ENCODE measurements at places on chromosomes 6 and 20.

DNA sequence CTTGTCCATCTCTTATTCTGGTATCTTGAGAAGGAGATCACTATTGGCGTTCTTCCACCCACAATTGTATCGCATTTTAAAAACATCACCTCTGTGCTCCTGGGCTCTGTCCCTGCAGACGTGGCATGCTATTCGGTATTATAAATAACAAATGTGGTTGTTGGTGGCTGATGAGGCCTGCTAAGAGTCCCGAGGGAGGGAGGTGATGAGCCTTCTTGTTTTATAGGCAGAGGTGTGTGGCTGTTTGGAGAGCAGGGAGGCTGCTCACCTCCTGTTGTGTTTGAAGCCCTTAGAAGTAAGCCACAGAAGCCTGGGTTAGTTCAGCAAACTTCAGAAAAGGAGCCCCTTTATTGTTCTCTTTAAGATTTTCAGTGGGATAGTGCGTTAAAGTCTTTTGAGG is 15.6 kb downstream of the MANBAL start:
- no peak for DNase-seq
- peaks cover 34% of the 10 kb centered on the region for H3K36me3 ChIP-seq
- no peak overlapping the region for H3K27ac ChIP-seq
- no peaks in the 10 kb centered on the region for H3K27me3 ChIP-seq
- H3K4me1 ChIP-seq: peaks cover 16% of the 10 kb centered on the region

DNA sequence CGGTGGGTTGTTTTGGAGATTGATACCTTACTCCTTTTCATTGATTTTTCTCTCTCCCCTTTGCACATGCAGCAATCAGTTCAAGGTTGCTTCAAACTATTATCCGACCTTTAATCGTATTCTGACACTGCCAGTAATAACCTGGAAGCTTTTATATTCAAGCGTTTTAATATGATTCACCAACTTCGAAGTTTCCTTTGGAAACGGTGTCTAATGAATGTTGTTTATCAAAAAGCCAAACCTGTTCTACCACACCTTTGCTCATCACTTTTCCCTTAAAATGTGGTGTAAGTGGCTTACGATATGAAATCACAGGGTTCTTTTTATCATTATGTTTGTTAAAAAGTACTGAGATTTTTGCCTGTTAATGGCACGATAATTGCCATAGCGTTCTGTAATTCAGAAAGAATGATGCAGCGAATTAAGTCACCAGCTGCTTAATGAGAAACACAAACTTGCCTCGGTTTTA is 660 bp downstream of the STXBP5 start:
- peaks cover 11% of the 10 kb centered on the region for H3K36me3 ChIP-seq
- peak overlapping the region; percentile 92 for H3K27ac ChIP-seq
- DNase-seq: no peak
- peak overlapping the region; percentile 90 for H3K4me3 ChIP-seq

DNA sequence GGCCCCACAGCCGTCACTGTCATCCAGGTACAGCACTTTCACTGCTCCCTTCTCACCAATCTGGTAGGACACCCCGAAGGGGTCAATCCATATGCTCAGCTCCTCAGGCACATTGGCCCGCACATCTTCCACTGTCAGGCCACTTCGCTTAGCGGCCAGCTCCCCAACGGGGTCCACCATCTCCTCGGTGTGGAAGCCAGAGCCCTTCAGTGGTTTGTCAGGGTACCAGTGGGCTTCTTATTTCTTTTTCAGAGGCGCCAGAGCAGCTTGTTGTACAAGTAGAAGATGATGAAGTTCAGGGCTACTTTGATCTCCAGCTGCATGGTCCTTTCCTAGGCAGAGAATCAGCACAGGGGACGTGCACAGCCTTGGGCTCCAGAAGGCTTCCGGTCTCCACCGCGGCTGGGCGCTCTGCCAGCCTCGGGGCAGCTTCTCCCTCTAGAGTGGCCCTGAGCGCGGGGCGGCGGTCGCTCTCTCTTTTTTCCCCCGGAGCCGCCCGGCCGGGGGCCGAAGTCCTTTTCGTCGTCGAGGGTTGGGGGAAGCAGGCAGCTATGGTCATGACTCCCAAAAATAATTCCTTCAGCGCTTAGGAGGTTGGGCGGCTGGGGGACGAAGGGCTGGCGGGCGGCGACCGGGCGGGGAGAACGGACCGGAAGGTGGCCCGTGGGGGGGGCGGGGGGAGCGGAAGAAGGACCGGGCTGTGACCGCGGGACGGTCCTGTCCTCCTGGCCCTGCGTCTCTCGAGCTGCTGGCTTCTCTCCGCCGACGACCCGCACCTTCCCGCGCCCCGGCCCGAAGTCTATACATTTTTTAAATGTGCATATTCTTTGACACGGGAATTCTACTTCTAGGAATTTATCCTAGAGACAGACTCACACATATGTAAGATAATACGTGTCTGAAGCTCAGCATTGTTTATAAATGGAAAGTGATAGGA is 6.5 kb upstream of the ZSCAN9 start:
- no peak for DNase-seq
- H3K27ac ChIP-seq: peak overlapping the region; percentile 31
- H3K36me3 ChIP-seq: peaks cover 3% of the 10 kb centered on the region
- H3K27me3 ChIP-seq: peaks cover 75% of the 10 kb centered on the region
- peaks cover 24% of the 10 kb centered on the region for H3K4me1 ChIP-seq

DNA sequence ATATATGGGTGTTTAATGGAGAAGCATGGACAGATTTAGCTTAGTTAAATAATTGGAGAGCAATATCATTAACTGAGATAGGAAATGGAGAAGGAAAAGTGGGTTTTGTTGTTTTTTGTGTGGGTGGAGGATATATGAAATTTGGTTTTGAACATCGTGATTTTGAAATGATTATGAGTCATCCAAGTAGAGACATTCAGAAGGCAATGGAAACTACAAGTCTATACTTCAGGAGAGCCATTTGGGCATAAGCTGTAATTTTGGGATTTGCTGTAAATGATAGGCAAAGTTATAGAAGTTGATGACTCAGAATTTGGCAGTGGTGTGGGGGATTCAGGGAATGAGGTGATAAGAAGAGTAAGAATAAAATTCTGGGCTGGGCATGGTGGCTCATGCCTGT is 27.4 kb upstream of the FAM135A start:
- H3K4me3 ChIP-seq: no peak overlapping the region
- peaks cover 3% of the 10 kb centered on the region for H3K27me3 ChIP-seq
- DNase-seq: no peak
- no peaks in the 10 kb centered on the region for H3K4me1 ChIP-seq
- no peaks in the 10 kb centered on the region for H3K36me3 ChIP-seq

DNA sequence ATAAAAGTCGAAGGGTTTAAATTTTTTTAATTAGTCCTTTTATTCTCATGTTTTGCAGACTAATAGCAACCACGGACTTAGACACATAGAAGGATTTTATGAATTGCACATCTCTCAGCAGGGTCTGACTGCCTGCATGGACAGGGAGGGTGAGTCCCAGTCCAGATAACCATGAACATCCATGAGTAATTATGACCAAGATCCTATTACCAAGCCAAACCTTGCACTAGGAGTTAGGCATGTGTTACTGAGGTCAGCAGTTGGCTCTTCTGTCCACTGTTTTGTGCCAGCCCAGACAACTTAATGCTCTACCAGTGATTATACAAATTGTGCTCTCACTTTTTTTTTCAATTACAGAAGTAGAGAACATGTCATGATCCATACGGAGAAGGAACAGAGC is 211.2 kb downstream of the MAFB start:
- H3K27me3 ChIP-seq: no peaks in the 10 kb centered on the region
- H3K27ac ChIP-seq: no peak overlapping the region
- no peaks in the 10 kb centered on the region for H3K4me1 ChIP-seq
- H3K4me3 ChIP-seq: no peak overlapping the region
- DNase-seq: no peak

DNA sequence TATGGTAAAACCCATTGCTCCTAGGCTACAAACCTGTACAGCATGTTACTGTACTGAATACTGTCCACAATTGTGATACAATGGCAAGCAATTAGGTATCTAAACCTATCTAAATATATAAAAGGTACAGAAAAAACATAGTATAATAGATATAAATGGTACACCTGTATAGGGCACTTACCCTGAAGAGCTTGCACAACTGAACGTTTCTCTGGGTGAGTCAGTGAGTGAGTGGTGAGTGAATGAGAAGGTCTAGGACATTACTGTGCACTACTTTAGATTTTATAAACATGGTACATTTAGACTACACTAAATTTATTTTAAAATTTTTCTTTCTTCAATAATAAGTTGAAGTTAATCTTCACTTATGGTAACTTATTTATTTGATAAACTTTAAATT is 119.9 kb upstream of the CEP85L start:
- peaks cover 2% of the 10 kb centered on the region for H3K27me3 ChIP-seq
- no peaks in the 10 kb centered on the region for H3K36me3 ChIP-seq
- peaks cover 13% of the 10 kb centered on the region for H3K4me1 ChIP-seq
- H3K27ac ChIP-seq: no peak overlapping the region
- DNase-seq: no peak
- no peak overlapping the region for H3K4me3 ChIP-seq

GRCh38 chr20:63657260-63657936 is 714 bp upstream of the RTEL1 start:
- H3K4me1 ChIP-seq: peaks cover 22% of the 10 kb centered on the region
- peaks cover 9% of the 10 kb centered on the region for H3K36me3 ChIP-seq
- H3K27ac ChIP-seq: peak overlapping the region; percentile 87
- H3K27me3 ChIP-seq: peaks cover 8% of the 10 kb centered on the region
- peak overlapping the region; percentile 96 for H3K4me3 ChIP-seq

GRCh38 chr6:111994791-111995190 is 59.1 kb upstream of the CCN6 start:
- DNase-seq: no peak
- H3K4me3 ChIP-seq: no peak overlapping the region
- peaks cover 53% of the 10 kb centered on the region for H3K4me1 ChIP-seq
- no peak overlapping the region for H3K27ac ChIP-seq
- no peaks in the 10 kb centered on the region for H3K27me3 ChIP-seq
- H3K36me3 ChIP-seq: no peaks in the 10 kb centered on the region

- no peaks in the 10 kb centered on the region for H3K36me3 ChIP-seq
- no peaks in the 10 kb centered on the region for H3K27me3 ChIP-seq
- peak; percentile 6 for DNase-seq
- no peak overlapping the region for H3K4me3 ChIP-seq
- no peaks in the 10 kb centered on the region for H3K4me1 ChIP-seq
These were observed 73.3 kb downstream of the OTOR start for GRCh38 chr20:16821211-16822089.

GRCh38 chr6:3290149-3290930 is 31.6 kb downstream of the PSMG4 start:
- H3K4me1 ChIP-seq: no peaks in the 10 kb centered on the region
- H3K36me3 ChIP-seq: no peaks in the 10 kb centered on the region
- H3K27me3 ChIP-seq: no peaks in the 10 kb centered on the region
- no peak for DNase-seq
- no peak overlapping the region for H3K4me3 ChIP-seq

- peaks cover 2% of the 10 kb centered on the region for H3K4me1 ChIP-seq
- H3K36me3 ChIP-seq: no peaks in the 10 kb centered on the region
- no peak overlapping the region for H3K4me3 ChIP-seq
- no peak overlapping the region for H3K27ac ChIP-seq
- H3K27me3 ChIP-seq: peaks cover 31% of the 10 kb centered on the region
These were observed 1.5 kb downstream of the EPB41L1 start for GRCh38 chr20:36155991-36156390.

GRCh38 chr20:40449144-40449690 is 239.8 kb downstream of the MAFB start:
- DNase-seq: no peak
- no peak overlapping the region for H3K4me3 ChIP-seq
- H3K27me3 ChIP-seq: no peaks in the 10 kb centered on the region
- no peaks in the 10 kb centered on the region for H3K36me3 ChIP-seq

DNA sequence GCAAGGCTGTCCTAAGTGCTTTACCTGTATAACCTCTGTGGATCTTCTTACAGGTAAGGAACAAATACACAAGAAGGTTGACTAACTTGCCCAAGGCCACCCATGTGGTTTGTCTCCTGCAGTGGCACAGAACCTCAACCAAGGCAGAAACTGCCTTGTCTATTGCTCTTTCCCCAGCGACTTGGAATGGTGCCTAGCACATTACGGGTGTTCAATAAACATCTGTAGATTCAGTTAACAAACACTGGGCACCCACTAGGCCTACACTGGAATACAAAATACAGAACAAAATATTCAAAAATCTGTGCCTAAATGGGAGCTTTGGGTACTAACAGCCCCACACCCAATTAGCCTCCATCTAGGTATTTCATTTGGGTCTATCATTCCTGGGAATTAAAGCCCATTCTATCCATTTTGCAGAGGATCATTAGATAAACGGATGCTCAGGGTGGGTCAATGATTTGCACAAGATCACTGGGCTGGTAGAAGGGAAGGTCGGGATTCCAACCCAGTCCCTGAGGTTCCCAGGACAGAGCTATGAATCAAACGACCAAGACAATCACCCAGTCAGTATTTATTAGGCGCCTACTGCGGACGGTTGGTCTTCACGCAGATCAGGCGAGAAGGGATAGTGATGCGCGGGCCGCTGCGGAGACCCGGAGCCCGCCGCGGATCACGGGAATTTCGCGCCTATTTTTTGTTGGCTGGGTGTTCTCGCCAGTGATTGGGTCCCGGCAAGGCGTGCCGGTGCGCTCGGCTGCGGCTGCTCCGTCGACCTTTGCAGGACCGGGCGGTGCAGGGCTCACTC is at the start of gene STK35:
Gene STK35, plus strand, starts transcription at position 771 of the 808 bp plus-strand sequence. CDS start 55 bp downstream, outside the sequence.
- H3K36me3 ChIP-seq: peaks cover 15% of the 10 kb centered on the region
- peak within 1 kb of the TSS; percentile 90 for H3K4me3 ChIP-seq
- peak; percentile 71 for DNase-seq

GRCh38 chr6:143055213-143055612 is 5.5 kb upstream of the AIG1 start:
- H3K27me3 ChIP-seq: peaks cover 6% of the 10 kb centered on the region
- H3K4me3 ChIP-seq: no peak overlapping the region
- no peak overlapping the region for H3K27ac ChIP-seq

- peaks cover 39% of the 10 kb centered on the region for H3K36me3 ChIP-seq
- H3K4me1 ChIP-seq: peaks cover 27% of the 10 kb centered on the region
- no peak for DNase-seq
- no peak overlapping the region for H3K27ac ChIP-seq
- no peak overlapping the region for H3K4me3 ChIP-seq
These were observed 5.7 kb downstream of the RRBP1 start for GRCh38 chr20:17676378-17676759.

DNA sequence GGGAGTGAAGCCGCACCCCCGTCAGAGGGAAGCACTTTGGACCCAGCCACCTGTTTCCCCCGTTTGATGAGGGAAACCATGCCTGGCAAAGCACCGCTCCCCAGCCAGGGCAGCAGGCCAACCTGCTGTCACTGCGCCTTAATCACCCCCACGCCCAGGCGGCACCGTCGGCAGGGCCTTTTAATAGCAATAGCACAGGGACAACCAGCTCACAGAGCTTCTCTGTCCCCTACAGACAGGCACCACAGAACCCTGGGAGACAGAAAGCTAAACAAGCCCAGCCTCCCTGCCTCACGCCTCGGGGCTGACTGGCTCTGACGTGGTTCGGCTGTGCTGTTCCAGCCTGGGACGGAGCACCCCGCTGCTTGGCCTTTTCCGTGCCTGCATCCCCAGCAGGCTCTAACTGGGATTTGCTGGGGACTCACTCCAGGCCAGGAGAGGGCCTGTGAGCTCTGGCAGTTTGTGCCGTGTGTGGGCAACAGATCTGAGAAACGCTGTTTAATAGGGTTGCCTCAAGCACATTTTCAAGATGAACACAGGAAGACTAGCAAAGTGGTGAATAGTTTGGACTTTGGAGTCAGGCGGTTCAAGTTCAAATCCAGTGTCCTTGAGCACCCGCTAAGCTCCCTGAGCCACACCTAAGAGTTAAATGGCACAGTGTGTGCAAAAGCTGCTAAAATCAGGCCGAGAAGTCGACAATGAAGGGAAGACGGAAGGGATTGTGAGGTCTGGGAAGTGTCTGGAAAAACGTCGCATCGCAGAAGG is 223.8 kb downstream of the NRN1 start:
- no peak overlapping the region for H3K27ac ChIP-seq
- H3K27me3 ChIP-seq: no peaks in the 10 kb centered on the region
- DNase-seq: no peak
- no peaks in the 10 kb centered on the region for H3K36me3 ChIP-seq
- no peak overlapping the region for H3K4me3 ChIP-seq
- no peaks in the 10 kb centered on the region for H3K4me1 ChIP-seq

Data from T-helper 2 cell treated with Interferon-gamma antibody and Interleukin-4, amounts not matched to agents 5 μg/mL and 100 μg/mL, for 36 hours (primary cell).